ENCODE measurements at places on chromosomes 5 and 9.

DNA sequence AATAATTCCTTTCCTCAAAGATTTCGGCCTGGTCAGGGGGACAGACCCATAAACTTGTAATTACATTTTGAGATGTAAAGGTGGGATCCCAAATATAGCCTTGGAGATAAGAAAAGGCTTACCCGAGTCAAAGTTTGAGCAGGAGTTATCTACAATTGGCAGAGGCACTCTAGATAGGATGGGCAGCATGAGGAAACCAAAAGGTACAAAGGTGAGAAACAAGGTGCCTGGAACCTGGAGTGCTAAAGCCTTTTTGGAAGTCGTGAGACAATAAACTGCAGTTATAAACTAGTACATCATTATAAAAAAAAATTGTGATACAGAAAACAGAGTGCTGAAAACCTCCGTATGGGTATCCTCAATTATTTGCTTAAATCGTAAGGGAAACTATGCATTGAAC, 212.4 kb downstream of the EFNA5 start:
- no peak for DNase-seq

- DNase-seq = no peak
These were observed 4.2 kb upstream of the DPM2 start for GRCh38 chr9:127941961-127942215.

DNA sequence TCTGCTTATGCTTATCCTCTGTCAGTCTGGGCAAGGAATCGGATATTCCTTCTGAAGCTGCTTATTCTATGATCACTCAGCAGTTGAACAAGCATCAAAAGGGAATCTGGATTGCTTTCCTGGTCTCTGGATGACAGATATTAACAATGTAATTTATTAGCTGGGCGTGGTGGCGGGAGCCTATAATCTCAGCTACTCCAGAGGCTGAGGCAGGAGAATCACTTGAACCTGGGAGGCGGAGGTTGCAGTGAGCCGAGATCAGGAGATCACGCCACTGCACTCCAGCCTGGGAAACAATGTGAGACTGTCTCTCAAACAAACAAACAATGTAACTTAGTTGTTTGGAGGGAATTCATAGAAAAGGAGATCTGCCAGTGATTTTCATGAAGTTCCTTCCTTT, 45.4 kb downstream of the DMRT1 start:
- no peak for DNase-seq

GRCh38 chr5:55241746-55242145, 8.3 kb upstream of the CCNO start:
- DNase-seq = no peak

DNA sequence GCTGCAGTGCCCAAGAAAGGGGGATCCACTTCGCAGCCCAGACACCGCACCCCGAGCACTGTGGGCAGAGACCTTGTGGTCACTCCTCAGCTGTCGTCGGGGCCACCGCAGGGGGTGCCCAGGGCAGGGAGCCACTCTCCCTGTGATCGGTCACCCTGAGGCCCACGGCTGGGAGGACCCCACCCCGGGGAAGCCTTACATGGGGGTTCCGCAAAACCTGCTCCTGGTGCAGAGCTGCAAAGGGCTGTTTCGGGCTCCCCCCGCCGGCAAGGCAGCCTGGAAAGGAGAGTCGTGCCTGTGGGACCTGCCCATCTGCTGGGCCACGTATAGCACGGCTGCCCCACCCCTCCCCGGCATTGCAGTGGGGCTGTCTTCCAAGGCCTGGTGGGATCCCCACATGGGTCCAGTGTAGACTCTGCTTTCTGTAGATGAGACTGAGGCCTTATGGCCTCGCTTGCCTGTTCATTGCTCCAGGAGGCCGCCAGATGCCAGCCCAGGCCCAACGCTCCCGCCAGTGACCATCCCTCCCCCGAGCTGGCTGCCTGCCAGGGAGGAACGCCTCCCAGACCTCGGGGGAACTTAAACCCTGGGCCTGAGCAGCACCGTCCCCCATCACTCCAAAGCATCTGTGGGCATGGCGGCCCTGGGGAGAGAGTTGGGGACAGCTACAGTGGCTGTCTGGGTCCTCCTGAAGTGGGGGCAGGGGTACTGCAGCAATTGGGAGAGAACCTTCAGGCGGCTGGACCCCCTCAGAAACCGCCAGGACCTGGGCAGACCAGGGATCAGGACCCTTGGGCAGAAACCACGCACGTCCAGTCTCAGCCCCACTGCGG, 1.6 kb upstream of the DNLZ start:
- DNase-seq = no peak

- DNase-seq = no peak
These were observed 46.6 kb upstream of the SLC12A2 start for GRCh38 chr5:128036950-128037349.

DNA sequence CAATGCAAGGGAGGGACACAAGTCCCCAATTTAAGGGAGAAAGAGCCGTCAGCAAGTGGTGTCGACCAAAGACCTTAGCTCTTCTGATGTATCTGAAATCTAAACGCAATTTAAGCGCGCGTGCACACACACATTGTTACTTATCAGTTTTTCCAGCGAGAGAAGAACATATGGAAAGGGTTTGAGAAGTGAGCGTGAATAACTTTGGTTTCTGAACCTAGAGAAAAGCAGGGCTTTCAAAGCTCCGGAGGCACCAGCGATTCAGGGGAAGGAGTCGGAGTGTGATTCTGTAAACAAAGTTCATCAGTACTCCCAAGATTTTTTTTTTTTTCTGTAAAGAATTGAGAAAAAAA, 191.8 kb downstream of the MEF2C start:
- DNase-seq = no peak

- DNase-seq = no peak
These were observed 144.7 kb upstream of the LRRTM2 start for GRCh38 chr5:139019880-139020279.

All from activated CD4-positive, alpha-beta T cell treated with anti-CD3 and anti-CD28 coated beads for 24 hours (primary cell).